ENCODE measurements at places on chromosomes 4 and X.

- DNase-seq, result no peak
Measured at GRCh38 chrX:87727620-87728019, 210.0 kb downstream of the KLHL4 start.

GRCh38 chr4:40648742-40649281, 19.1 kb upstream of the RBM47 start:
- no peak for DNase-seq

DNA sequence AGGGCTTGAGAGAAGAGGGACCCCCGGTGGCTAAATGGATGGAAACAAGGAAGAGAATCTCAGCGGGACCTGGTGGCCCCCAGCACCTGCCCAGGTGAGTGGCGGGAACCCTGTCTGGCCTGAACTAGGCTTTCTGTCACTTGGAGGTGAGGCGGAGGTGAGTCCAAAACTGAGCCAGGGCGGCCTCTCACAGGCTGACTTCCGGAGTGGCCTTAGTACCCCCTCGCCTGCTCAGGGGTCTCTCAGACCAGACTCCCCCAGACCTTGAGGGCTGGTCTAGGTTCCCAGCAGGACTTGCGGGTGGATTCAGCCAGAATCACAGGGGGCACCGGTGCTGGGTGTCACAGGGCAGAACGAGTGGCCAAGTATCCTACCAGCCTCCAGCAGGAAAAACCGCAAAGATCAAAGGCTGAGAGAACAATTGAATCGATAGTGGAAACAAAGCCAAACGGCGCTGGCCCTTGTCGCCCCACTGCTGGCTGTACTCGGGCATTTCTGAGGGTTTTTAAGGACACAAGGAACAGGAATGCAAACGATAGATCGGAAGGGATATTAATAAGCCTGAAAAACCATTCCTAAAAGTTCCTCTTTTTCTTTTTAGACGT, 67.8 kb downstream of the WFS1 start:
- no peak for DNase-seq

DNA sequence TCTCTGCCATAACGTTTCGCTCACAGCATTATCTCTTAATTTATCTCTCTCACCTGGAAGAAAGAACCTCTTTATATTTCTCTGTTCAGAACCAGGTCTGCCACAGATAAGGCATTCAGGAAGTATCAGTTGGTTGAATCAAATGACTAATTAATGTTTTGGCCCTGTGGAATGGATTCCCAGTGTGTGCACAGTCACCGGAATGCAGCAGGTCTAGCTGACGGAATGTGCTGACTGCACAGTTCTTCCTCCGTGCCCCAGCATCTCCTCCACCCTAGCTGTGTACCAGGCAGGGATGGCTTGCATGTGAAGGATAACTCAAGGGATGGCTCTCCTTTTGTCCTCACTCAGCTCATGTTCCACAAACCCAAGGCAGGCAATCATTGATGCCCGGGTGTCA, 141.8 kb upstream of the MSX1 start:
- DNase-seq, result no peak

GRCh38 chr4:7063362-7063761, 4.5 kb downstream of the GRPEL1 start:
- DNase-seq, result no peak

DNA sequence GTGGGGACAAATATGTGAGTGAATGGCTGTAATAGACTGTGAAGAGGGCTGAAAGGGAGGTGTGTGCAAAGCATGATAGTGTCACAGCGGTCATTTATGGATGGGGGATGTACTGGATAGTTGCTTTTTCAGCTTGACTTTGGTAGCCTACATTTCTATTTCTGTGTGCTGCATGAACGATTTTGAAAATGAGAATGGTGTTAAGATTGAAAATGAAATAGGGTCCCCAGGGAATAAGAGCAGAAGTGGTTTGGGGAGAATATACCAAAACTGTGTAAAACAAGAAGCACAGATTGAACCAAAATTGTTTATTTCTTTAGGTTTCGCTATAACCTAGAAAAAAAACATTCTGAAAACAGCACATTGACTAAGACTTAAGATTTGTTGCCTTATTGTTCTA, 58.8 kb upstream of the CLNK start:
- no peak for DNase-seq

DNA sequence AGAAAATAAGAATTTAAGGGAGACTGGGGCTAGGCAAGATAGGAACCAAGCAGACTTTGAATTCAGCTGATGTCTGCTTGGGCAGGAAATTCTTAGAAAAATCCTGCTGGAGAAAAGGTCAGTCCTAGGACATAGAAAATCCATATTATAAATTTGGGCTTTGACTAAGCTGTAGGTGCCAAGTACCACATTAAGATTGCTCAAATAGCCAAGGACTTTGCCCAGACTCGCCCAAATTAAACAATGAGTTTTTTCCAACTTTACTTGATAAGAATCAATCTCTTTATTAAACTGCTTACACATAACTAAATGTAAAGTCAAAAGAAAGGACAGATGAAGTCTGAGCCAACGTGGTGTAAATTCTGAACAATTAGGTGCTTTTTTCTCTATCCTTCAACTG, 95.4 kb downstream of the FUNDC1 start:
- DNase-seq, result no peak

- DNase-seq, result no peak
Measured at GRCh38 chr4:11038926-11039325, 354.4 kb upstream of the CLNK start.

- DNase-seq, result no peak
Measured at GRCh38 chrX:132015875-132016274, 7.2 kb upstream of the STK26 start.

DNA sequence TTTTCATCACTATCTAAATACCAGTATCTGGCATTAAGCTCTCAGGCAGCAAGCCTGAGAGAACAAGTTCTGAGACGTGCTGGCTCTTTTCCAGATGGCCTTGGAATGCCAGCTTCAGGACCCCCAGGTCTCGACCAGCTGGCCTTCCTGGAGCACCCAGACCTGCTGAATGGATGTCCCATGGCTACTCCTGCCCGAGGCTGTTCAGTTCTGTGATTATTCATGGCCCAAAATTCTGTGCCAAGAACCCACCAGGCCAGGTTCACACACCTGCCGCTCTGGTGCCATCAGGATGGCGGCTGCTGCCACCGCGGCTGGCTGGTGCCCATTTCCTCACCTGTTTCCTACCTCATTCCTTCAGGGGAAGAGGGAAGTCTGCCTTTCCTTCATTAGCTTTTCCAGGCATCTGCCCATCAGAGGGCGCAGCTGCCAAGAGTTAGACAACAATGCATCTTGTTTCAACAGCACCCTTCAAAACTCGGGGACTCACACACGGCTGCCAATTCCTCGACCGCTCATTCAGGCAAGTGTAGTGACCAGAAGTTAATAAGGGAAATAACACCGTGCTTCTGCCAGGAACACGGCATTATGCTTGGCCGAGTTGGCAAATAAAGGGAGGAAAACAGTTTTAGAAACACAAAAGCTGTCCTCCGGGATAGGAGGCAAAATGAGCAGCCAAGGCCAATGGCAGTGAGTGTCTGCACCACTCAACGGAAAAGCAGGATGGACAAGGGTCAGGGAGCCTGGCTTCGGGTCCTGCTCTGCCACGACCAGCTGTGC, 173.8 kb downstream of the NSUN7 start:
- DNase-seq, result no peak

DNA sequence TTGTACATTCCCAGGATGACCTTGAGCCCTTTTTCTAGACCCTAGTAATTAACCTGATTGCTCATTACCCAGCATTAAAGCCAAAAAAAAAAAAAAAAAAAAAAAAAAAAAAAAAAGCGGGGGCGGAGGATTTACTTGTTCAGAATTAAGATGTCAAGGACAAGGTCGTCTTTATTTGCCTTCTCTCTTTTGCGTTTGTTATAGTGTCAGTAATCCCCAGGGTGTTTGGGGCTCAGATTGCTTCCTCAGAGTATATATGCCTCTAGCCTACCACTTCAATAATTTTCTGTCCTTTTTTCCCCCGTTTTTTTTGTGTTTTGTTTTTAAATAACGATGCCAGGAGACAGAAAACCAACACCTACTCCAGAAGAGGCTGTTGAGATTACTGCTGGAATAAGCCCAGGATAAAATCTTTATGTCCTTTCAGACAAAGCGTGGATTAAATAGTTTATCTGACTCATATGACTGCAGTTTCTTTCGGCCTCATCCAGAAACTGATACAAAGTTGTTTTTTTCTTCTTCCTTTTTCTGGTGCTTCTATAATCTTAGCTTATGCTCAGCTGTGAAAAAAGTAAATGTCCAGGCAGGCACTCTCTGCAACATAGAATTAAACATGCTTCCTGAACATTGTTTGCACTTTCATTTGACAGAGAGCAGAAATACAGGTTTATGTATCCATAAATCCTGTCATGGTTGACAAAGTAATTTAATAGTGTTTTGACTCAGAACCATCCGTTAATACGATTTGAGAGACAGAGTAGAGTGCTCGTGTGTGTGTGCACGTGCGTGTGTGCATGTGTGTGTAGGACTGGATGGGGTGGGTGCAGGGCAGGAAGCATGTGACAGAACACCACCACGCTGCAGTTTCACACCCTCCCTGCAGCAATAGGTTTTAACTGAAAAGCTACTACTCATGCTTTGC, 138.6 kb downstream of the AFF1 start:
- DNase-seq, result no peak

- no peak for DNase-seq
Measured at GRCh38 chr4:186651624-186652023, 72.0 kb downstream of the FAT1 start.

DNA sequence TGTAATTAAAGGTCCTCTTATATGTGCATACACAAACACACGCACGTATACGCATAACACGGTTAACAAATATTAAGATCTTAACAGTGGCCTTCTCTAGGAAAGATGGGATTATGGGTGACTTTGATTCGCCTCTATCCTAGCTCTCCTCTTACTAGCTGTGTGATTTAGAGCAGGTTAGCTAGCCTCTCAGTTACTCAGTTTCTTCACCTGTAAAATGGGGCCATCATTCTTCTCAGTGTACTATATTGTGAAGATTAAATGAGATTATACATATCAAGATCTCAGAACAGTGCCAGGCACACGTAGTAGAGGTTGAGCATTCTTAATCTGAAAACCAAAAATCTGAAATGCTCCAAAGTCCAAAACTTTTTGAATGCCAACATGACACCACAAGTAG, 159.3 kb downstream of the BCOR start:
- no peak for DNase-seq

GRCh38 chr4:2809610-2810180, 16.8 kb downstream of the SH3BP2 start:
- no peak for DNase-seq

DNA sequence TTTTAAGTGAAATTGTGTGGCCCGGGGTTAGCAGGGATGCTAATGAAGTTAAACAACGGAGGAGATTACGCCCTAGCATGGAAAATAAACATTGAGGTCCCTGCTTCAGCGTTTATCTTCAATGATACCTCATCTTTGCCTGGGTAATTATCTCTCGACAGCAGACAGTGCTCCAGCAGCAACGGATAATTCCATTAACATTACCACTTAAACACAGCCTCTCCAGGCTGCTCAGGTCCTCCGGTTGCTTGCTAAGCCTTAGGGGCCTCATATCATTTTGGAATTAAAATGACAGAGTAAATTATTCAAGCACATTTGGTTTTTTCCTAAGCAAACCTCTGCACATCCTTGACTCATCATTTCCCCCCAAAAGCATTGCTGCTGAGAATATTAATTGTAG, 281.5 kb upstream of the KLF3 start:
- DNase-seq, result no peak

- no peak for DNase-seq
Measured at GRCh38 chr4:78591404-78591803, 39.8 kb downstream of the ANXA3 start.

GRCh38 chr4:160848901-160849760, 1314.7 kb downstream of the FSTL5 start:
- no peak for DNase-seq

DNA sequence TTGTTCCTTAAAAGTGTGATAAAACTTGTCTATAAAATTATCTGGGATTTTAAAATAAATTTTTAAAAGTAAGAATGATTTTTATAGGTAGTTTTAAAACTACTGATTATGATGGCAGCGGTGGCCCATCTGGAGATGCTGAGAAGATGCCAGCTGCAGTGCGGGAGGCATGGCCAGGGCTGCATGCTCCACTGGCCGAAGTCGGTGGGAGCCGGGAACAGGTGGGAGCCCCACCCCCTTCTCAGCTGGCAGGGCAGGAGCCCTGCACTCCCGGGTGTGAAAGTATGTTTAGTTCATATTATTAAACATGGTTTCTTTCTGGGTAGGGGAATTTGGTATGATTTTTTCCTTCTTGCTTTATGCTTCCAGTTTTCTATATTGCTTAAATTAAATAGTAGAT, 63.8 kb downstream of the CORIN start:
- no peak for DNase-seq

GRCh38 chr4:168528131-168528949, 31.5 kb downstream of the PALLD start:
- no peak for DNase-seq

DNA sequence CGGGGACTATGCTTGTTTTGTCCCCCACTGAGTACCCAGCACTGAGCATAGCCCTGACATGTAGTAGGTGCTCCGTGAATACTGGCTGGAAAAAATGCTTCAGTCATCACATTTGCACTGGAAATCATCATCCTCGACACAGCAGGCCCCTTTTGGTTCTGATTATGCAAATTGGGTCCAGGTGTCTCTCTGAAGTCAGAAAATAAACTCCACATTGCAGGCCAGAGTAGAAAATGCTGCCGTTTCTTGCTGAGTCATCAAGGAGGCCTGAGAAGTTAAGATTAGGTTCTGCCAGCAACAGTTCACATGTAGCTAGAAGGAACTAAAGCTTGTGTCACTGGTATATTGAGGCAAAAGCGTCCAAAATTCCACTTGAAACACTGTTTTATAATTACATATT, 15.0 kb upstream of the STK32B start:
- no peak for DNase-seq

- DNase-seq, result no peak
Measured at GRCh38 chrX:52507331-52507730, 9.5 kb downstream of the XAGE1B start.

GRCh38 chr4:184808713-184809050, 17.1 kb downstream of the ACSL1 start:
- DNase-seq, result no peak

DNA sequence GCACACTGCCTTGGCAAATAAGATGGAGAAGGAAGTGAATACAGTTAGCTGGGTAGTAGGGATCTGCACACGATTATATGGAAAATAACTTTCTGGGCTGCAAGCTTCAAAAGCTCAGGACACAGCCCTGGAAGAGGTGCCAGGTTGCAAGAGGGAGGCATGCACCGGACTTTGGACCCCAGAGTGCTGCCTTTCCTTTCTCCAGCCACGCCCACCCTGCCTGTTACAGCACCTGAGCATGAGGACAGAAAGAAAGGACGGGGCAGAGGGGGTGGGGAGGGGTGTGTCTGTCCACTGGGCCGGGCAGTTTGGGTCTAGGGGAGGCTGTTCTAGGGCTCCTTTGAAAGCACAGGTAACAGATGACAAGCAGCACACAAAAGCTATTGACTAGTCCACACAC, 152.8 kb downstream of the ENPP6 start:
- no peak for DNase-seq

- no peak for DNase-seq
Measured at GRCh38 chr4:9895333-9895705, 113.9 kb downstream of the DRD5 start.

- DNase-seq, result no peak
Measured at GRCh38 chr4:108149588-108150380, 18.9 kb downstream of the LEF1 start.
